ENCODE measurements at places on chromosomes 6 and 20.

DNA sequence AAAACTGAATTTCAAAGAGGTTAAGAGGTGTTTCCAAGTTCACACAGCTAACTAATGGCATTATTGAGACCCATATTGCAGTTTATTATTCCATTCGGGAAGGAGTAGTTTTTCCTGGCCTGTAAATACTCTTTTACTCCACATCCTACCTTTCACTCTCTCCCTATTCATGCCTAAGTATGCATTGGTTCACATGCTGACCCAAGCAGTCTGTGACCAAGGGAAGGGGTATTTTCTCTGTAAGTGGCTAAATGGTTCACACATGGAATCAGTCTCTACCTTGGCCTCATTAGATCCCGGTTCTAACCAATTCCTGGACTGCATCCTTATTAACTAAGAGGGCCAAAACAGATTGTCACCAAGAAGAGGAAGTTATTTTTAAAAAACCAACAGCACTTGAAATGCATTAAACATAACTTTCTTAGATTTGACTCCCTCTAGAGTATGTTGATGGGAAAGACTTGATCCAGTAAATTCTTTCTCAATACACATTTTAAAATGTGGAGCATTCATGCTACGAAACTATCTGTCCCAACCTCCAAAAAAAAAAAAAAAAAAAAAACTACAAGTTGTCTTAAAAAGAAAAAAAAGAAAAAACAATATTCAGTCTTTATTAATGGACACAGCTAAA, 17.8 kb upstream of the RSPO3 start:
- DNase-seq: no peak

GRCh38 chr6:89082486-89082891, 1.9 kb downstream of the PNRC1 start:
- no peak for DNase-seq

GRCh38 chr20:43915211-43916072, 790 bp downstream of the TOX2 start:
- no peak for DNase-seq

DNA sequence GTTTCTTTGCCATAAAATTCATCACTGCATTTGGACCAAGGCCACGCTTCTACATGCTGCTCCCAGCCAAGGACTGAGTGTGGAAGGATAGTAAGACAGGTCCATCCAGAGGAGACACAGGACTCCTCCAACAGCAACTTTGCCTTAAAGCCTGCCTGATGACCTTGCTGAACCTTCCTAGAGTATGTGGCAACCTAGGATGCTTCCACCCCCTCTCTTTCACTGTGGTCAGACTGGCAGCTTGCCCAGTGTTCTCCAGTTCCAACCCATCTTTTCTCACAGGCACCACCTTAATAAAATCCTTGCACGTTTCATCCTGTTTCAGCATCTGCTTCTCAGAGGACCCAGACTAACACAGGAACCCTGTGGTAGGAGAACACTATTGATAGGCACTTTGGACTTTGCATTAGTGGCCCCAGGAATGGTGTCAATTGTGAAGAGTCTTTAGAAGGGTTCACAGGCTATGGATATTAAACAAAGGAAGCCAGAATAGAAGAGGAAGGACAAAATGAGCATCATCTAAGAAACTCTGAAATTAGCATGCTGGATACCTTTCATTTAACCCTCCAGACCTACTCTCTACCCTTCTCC, 2.4 kb upstream of the PKHD1 start:
- DNase-seq: no peak

GRCh38 chr6:161111261-161111660, 119.7 kb downstream of the MAP3K4 start:
- DNase-seq: no peak

GRCh38 chr6:52922161-52922560, 12.7 kb upstream of the GSTA3 start:
- DNase-seq: no peak

DNA sequence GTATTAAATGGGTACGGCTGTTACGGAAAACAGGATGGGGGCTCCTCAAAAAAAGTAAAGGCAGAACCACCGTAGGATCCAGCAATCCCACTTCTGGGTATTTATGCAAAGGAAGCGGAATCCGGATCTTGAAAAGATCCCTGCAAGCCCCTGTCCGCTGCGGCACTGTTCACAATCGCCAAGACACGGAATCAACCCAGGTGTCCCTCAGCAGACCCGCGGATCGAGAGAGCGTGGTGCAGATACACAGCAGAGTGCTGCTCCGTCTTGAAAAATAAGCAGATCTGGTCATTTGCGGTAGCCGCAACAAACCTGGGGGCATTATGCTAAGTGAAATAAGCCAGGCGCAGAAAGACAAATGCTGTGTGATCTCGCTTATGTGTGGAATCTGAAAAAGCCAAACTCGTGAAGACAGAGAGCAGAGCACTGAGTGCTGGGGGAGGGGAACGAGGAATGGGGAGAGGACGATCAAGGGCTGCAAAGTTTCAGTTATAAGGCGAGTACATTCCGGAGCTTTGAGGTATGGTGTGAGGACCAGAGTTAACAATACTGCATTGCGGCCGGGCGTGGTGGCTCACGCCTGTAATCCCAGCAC, 41.3 kb downstream of the NTSR1 start:
- DNase-seq: no peak

- no peak for DNase-seq
Measured at GRCh38 chr6:52376763-52377162, 14.8 kb downstream of the PAQR8 start.

DNA sequence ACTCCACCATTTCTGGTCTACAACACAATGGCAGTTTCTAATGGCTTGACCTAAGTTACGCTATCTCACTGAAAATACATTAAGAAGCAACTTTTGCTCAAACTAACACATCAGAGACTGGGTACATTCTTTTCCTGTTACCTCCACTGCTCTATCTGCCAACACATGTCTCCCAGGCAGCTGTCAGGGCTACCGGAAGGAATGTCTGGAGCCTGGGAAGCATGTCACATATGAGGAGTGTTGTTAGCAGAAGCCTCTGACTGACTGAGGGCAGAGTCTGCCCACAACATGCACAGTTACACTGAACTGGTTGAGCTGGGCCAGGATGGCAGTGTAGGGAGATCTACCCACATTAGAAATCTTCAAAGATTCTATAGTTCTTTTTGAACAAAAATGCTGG, 264.5 kb downstream of the KIF16B start:
- no peak for DNase-seq

DNA sequence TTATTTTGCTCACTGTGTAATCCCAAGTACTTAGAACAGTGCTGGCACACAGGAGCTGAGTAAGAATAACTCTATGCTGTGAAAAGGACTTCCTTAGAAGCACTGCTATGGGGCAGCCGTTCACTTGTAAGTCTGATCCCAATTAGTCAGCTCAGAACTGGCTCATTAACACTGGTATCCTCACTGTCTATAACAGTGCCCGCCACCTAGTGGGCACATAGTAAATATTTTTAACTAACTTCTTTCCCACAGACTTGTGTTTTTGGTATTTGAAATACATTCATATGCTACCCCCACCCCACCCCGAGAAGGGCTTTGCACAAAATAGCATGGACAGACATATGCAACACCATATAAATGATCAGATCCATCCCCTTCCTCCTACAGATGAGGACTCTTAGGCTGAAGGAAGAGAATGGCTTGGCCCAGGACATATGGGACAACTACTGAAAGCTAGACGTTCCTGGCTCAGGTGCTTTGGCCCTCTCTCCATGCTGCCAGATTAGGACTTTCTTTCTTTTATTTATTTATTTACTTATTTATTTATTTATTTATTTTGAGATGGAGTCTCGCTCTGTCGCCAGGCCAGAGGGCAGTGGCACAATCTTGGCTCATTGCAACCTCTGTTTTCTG, 47.1 kb downstream of the DST start:
- peak; percentile 33 for DNase-seq

- DNase-seq: no peak
Measured at GRCh38 chr6:28167068-28167467, 25.4 kb downstream of the ZKSCAN8 start.

GRCh38 chr6:144528743-144529425, 243.7 kb downstream of the UTRN start:
- DNase-seq: no peak

DNA sequence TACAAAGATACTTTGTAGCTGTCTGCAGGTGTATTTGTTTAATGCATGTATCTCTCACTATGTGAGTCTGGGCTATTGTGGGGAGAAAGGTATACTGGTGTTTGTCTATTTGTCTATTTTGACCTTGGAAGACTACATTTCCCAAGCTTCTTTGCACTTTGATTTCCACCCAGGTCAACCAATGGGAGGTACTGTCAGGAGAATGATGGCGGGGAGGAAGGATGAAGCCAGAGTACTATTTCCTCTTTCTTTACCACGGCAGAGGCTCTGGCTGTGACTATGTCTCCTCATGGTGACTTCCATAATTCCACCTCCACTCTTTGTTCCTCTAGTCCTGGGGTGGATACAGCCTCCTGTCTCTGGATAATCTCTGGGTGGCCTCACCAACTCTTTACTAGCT, 23.1 kb downstream of the LBP start:
- DNase-seq: no peak

Measured in stimulated activated CD4-positive, alpha-beta T cell treated with anti-CD3 and anti-CD28 coated beads, Interleukin-4, amount 100 ng/mL, for 48 hours (primary cell).